ENCODE measurements at places on chromosomes 7 and 10.

- no peak for DNase-seq
Measured at GRCh38 chr7:43211286-43211685, 98.8 kb downstream of the HECW1 start.

GRCh38 chr7:97006055-97006815 lies 882 bp downstream of the DLX6 start:
- peak; percentile 55 for DNase-seq

DNA sequence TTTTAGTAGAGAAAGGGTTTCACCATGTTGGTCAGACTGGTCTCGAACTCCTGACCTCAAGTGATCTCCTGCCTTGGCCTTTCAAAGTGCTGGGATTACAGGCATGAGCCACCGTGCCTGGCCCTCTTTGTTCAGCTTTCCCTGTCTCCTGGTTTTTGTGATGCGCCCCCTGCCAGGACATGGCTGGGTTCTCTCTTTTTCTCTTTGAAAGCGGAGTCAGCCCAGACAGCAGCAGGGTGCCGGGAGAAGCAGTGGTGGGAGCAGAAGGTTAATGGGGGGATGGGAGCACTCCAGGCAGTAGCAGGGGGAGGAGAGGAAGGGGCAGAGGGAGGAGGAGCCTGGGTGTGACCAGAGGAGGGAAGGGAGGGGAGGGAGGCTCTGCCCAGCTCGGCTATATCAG lies 1.8 kb downstream of the MUC3A start:
- no peak for DNase-seq

- no peak for DNase-seq
Measured at GRCh38 chr7:106101726-106102125, 10.4 kb downstream of the SYPL1 start.

DNA sequence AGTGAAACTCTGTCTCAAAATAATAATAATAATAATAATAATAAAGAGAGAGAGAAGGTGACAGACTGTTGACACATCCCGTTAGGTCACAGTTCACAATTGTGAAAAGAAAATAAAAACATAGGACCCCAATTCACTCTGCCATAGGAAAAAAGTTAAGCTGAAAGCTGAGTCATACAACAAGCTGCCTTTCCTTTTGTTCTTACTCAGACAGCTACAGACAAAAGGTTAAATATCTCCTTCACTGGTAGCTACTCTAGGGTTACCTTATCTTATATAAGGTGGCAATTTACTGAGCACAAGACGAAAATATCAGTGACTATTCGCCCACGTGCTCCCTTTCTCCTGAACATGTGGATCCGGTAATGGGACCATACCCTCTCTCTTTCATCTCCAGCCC lies 17.5 kb downstream of the TUBAL3 start:
- DNase-seq = peak; percentile 50

GRCh38 chr10:55065185-55065584 lies 264.2 kb upstream of the PCDH15 start:
- DNase-seq = no peak

GRCh38 chr7:32507414-32507813 lies 12.1 kb downstream of the AVL9 start:
- DNase-seq = no peak

DNA sequence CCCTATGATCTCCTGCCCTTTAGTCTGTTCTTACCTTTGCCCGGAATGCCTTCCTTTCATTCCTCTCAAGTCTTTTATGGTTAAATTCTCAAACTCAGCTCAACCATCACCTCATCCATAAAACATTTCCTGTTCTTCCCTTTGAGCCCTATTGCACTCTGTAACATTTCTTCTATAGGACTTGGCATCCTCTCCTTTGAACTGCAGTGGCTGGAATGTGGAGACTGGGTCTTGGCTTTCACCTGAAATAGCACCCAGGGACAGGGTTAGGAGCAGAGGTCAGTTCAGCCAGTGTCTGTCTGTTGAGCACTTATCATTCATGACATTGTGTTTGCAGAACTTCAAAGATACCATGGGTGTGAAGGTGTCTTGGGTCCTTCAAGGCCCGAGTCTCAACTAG lies 7.2 kb downstream of the NFE2L3 start:
- no peak for DNase-seq

GRCh38 chr10:89591796-89592271 lies 53.2 kb downstream of the PANK1 start:
- DNase-seq = no peak

- no peak for DNase-seq
Measured at GRCh38 chr7:97313900-97314299, 196.4 kb downstream of the SDHAF3 start.

DNA sequence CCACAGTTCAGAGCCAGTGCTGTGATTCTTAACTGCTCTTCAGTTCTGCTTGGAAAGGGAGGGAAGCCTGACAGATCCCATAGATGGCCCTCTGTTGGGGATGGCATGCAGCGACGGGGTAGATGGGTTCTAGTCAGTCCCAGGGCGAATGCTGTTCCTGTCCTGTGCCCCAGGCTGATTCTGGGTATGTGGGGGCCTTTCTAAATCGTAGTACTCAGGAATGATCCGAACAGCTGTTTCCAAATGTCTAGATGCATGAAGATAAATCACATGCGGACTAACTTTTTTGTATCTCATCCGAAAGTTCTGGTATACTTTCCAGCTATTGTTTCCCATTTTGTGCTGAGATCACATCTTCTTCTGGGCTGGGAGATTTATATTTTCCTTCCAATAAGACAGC lies 186.0 kb upstream of the MKI67 start:
- DNase-seq = no peak

DNA sequence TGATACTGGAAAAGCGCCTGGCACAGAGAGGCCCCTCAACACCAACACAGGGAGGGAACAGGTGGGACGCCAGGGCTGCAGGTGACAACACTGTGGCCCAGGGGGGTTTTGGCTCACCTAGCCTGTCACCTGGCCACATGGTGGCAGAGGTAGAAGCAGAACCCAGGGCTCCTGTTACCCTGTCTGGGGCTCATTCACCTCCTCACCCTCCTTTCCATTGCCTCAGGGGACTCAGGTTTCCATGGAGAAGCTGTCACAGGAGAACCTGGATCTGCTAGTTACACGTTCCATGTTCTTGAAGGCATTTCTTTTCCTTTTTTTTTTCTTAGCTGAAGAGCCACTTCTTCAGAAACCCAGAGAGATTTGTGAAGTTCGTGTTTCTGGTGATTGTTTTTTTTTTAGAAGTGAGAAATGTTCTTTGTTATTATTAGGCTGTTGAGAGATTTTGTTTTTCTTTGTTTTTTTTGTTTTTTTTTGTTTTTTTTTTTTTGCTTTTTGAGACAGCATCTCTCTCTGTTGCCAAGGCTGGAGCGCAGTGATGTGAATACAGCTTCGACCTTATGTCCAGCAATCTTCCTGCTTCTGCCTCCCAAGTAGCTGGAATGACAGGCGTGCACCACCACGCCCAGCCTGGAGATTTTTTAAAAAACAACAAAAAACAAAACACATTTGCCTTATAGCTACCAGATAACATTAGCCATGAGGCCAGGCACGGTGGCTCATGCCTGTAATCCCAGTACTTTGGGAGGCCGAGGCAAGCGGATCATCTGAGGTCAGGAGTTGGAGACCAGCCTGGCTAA lies 16.0 kb downstream of the DENND2A start:
- no peak for DNase-seq

- no peak for DNase-seq
Measured at GRCh38 chr7:151951672-151952338, 4.4 kb upstream of the GALNTL5 start.

- DNase-seq = peak; percentile 44
Measured at GRCh38 chr7:18508443-18509427, 13.2 kb downstream of the HDAC9 start.

GRCh38 chr10:129191797-129192196 lies 275.2 kb upstream of the MGMT start:
- no peak for DNase-seq

- DNase-seq = no peak
Measured at GRCh38 chr7:126569402-126569801, 683.3 kb downstream of the GRM8 start.

GRCh38 chr10:598415-599170 lies 90.9 kb downstream of the DIP2C start:
- no peak for DNase-seq

GRCh38 chr7:85021101-85021704 lies 165.7 kb downstream of the SEMA3D start:
- no peak for DNase-seq

- no peak for DNase-seq
Measured at GRCh38 chr7:117630907-117631564, 151.2 kb downstream of the CFTR start.

DNA sequence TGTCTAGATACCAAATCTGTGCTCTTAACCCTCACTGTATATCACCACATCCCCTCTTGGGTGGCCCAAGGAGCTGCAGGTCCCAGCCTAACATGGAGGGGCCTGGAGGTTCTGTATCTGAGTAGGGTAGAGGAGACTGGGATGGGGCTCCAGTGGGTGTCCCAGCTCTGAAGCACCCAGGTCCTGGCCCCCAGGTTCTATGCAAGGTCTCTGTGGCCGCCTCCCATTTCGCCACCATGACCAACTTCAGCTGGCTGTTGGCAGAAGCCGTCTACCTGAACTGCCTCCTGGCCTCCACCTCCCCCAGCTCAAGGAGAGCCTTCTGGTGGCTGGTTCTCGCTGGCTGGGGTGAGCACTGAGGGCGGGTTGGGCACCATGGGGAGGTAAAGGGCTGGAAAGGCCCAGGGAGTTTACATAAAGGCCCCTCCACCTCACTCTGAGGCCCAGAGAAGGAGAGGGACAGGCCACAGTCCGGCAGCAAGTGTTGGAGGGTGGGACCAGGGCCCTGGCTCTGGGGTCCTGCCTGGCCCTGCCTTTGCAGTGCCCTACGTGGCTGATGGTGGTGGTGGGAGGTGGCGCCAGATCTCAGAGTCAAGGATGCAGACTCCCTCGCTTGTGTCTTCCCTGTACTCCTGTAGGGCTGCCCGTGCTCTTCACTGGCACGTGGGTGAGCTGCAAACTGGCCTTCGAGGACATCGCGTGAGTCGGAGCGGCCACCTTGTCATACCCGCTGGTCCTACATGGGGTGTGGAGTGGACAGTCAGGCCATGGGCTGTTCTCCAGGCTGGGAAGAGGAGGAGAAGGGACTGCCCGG lies 10.2 kb downstream of the GHRHR start:
- DNase-seq = no peak

GRCh38 chr7:6451224-6451705 lies 3.5 kb upstream of the DAGLB start:
- no peak for DNase-seq

- peak; percentile 18 for DNase-seq
Measured at GRCh38 chr10:36534471-36535002, 590.9 kb upstream of the ANKRD30A start.

GRCh38 chr7:15937571-15937970 lies 251.1 kb upstream of the MEOX2 start:
- DNase-seq = no peak

- no peak for DNase-seq
Measured at GRCh38 chr10:118842843-118843624, 88.3 kb upstream of the CACUL1 start.

- peak; percentile 58 for DNase-seq
Measured at GRCh38 chr7:5677538-5678294, 103.7 kb downstream of the RNF216 start.

DNA sequence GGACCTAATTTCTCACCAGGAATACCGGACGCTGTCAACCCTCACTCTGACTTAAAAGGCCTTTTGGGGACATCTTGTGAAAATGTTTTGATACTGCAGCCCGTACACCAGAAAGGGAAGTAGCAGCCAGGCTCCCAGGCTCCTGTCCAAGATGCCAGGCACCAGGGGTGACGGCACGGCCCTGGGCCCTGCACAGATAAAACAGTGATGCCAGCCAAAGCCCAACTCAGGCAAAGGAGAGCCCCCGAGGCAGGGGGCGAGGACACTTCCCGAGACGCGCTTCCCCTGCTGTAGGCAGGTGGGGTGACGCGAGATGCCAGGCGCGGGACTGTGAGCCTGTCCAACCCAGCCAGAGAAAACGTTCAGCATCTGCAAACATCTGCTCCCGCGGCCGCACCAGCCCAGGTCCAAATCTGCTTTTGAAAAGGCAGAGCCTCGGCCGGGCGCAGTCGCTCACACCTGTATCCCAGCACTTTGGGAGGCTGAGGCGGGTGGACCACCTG lies 15.7 kb downstream of the ZFAND2A start:
- DNase-seq = no peak

DNA sequence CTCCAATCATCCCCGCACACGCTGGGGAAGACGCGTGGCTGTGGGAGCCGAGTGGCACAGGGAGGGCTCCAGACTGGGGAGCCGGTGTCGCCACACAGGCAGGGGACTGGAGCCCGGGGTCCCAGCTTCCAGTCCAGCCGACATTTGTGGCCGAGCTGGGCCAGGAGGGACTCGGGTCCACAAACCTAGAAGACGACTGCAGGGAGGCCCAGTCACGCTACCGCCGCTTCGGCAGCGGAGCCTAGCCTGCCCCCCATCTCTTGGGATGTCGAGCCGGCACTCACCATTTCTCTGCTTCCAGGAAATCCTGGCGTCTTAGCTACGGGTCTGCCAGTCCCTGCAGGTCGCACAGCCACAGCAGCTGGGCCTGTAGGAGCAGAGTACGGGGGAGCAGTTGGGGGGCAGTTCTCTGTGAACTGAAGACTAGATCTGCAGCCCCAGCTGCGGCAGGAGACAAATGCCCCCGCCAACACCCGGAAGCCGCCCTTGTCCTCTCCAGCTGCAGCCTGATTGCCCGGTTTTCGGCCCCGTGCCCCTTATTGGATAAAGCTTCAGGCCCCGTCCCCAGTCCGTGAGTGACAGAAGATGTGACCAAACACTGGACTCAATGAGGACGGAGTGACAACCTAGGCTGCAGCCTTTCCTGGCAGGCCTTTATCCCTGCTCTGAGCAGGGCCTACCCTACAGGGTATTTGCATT lies 270.7 kb downstream of the ZNF33B start:
- peak; percentile 20 for DNase-seq

DNA sequence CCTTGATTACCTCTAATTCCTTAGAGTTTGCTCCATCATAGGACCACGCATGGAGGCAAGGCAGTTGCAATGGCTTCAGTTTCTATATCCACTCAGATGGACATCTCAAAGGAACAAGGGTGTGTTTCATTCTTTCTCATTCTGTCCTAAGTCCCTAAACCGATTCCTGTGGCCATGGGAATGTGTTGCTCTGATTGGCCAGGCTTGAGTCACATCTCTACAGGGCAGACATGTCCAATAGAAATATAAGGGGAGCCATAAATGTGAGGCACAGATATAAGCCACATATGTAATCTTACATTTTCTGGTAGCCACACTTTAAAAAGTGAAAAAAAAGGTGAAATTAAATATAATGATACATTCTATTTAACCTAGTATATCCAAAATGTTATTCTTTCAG lies 16.9 kb upstream of the DLD start:
- DNase-seq = no peak

DNA sequence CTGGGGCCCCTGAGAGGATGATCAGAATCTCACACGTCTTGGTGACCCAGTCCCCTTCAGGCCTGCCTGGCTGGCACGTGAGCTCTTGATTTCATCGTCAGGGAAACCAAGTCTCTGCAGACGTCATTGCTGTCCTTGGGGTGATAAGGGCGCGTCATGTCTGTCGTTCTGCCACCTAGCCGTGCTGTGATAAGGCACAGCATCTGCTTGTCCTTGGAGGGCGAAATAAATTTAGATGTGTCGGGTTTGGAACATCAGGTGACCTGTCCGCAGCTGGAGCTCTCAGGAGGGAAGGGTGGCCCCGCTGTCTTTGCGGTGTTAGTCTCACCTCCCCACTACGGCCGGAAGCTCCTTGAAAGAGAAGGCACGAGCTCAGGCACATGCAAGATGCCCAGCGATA lies 129.2 kb downstream of the GRK5 start:
- no peak for DNase-seq

Measured in activated CD4-positive, alpha-beta T cell treated with anti-CD3 and anti-CD28 coated beads, Interleukin-10, Interleukin-2, amounts not matched to agents 100 ng/mL and 50 ng/mL, durations not matched to agents 16 hours and 8 hours (primary cell).